RWPE1 (cell line): ENCODE measurements at places on chromosomes 6 and 20.

DNA sequence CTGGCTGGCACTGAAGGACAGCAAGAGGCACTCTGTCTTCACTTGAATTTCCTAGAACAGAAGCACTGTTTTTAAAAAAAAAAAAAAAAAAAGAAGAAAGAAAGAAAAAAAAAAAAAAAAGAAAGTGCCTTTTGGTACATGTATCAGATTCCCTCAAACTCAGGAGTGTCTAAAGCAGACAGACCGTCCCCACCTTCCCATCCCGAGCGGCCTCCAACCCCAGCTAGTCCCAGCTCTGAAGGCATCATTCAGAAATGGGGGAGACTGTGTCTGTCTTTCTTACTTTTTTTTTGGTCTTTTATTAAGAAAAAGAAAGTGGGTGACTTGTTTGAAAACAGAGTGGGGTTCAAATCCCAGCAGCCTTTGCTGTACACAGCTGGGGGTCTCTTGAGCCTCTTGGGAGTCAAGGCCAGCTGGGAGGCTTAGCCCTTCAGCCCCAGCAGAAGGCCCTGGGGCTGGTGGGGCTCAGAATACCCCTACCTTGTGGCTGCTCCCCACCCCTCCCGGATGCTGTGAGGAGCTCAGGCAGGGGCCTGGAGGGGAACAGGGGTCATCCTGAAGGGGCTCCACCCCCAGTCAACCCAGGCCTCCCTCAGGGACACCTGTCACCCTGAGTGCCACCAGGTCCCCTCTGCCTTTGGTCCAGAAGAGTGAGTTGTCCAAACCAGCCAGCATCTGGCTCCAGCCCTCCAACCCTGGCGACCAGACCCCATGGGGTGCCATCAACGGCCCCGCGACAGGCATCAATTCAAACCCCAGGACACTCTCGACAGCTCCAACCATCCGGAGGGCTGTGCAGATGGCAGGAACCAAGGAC is 128.3 kb downstream of the TAF4 start:
- no peak for DNase-seq

- DNase-seq, result no peak
Measured at GRCh38 chr6:36346486-36347273, 10.0 kb upstream of the BNIP5 start.

GRCh38 chr6:19848465-19849029 is 11.4 kb downstream of the ID4 start:
- DNase-seq, result no peak

DNA sequence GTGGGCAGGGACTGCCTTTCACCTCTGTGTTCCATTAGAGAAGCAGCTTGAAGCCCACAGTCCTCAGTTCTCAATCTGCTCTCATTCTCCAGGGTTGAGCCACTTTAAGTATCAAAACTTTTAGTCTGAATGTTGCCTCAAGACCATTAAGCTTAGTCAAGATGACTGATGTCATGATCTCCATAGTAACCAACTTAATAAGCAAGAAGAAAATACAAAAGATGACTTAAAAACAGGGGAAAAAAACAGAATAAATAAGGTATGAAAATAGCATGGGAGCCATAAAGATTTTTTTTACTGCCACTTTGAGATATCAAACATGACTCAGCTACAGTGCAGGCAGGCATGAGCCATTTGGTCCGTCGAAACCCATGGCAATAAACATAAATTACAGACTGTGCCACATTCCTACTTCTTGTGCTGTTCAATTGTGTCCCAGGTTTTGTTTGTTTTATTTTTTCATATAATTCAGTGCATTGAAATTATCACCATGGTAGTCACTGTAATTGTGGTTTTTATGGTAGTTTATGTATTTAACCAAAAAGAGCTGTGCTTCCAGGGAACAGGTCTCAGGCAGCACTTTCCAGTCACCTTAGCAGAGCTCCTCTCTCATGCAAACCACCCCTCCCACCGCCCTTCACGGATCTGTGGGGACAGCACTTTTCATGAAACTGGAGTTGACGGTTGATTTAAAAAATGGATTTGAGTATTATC is 156.5 kb upstream of the INSM1 start:
- DNase-seq, result no peak

DNA sequence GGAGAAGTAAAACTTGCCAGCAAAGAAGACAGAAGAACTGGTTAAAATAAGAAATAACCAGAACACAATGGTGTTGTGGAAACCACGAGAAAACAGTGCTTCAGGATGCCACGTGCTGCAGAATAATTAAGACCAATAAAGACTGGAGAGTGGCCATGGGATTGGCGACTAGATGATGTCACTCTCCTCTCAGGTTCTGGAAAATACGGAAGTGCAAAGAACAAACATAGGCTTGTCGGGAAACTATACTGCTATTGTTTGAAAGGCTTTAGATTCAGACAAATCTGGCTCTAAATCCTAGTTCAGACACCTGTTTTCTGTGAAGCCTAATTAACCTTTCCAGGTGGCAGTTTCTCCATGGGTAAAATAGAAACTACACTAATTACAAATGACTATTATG is 138.4 kb upstream of the STXBP5 start:
- no peak for DNase-seq

DNA sequence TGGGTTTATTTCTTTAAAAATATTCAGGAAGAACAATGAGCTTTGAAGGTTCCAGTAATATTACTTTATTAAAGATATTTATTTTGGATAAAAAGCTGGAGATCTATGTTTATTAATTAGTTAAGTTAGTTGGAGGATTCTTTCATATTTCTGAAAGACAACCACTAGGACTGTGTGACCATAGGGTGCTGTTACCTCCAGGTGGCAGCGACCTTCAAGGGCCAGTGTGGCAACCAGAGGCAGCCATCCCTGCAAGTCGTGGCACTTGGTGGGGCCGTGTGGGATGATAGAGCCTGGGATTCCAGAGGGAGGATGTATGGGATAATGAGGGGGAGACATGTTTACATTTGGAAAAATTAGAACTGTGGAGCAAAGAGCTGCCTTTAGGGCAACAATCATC is 95.5 kb upstream of the SCP2D1 start:
- DNase-seq, result no peak

GRCh38 chr6:151585741-151586140 is 91.9 kb downstream of the CCDC170 start:
- DNase-seq, result no peak

GRCh38 chr6:167645368-167645767 is 181.3 kb upstream of the AFDN start:
- no peak for DNase-seq

- DNase-seq, result no peak
Measured at GRCh38 chr20:35181731-35182130, 9.9 kb downstream of the PROCR start.

- DNase-seq, result no peak
Measured at GRCh38 chr20:722822-723644, 45.3 kb downstream of the SLC52A3 start.

- DNase-seq, result no peak
Measured at GRCh38 chr6:163249651-163250101, 164.8 kb upstream of the QKI start.

DNA sequence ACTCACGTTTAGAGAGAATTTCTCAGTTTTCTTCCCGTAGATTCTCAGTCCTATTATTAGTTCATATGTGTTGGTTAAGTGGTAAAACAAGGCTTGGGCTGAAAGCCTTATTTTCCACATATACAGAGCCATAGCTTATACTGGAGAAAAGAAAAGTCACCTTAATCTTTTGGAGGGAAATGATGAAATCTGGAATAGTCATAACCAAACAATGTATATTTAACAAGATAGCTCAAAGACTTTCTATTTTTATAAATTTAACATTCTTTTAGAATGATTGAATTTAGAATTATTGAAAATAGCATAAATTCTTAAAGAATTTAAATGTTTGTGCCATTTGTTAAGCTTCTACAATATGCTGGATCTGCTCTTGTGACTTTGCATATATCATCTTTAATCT is 85.8 kb downstream of the CDKAL1 start:
- DNase-seq, result no peak

GRCh38 chr6:118709859-118710350 is 58.5 kb upstream of the CEP85L start:
- peak; percentile 3 for DNase-seq

- DNase-seq, result peak; percentile 17
Measured at GRCh38 chr6:12608016-12608860, 108.3 kb upstream of the PHACTR1 start.

DNA sequence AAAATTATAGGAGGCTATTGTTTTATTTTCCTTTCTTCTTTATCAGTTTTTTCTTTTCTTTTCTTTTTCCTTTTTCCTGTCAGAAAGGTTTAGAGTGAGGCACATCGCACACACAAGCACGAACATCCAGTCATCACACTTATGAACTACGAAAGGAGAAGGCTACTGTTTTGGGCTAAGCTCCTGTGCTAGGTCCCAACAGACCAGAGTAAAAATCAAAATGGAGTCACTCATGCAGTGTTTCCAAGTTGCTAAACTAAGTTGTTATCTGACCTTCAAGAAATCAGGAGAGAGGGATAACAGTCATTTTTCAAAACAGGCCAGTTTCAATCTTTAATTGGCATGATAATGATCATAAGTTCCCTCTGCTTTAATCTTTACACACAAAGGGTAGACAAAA is 93.6 kb downstream of the CD24 start:
- no peak for DNase-seq

DNA sequence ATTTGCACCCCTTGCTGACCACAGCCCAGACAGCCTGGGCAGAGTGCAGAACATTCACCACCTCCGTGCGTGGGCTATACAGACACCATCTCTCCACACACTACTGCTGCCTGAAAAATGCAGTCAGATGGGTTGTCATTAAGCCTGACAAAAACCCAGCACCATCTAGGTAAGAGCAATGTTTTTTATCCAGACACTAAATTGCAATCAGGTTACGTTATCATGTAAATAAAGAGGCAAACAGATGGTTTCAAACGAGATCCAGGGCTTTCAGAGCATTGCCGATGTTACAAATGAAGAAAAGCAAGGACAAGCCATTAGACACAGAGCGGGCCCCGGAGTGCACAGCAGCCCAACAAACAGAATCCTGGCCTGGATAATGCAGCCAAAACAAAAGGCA is 269.6 kb downstream of the PKHD1 start:
- DNase-seq, result no peak

DNA sequence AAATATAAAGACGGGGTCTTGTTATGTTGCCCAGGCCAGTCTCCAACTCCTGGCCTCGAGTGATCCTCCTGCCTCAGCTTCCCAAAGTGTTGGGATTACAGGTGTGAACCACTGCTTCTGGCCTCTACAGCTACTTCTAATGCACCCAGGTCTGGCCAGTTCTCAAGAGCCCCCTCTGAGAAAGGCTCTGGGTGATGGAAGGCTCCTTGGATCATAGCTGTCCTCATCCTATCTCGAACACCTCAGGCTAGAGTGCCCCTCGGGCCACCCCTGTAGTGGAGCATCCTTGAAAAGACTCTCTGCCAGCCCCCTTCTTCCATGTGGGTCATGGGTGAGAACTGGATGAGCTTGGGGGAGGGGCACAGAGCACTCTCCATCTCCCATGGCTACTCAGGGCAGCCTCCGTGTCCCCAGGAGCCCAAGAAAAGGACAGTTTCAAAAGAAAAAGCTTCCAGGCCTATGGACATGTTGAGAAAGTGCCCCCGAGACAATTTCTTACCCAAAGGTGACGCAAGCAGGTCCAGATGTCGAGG is 714 bp upstream of the MYLK2 start:
- no peak for DNase-seq

GRCh38 chr6:24987446-24988115 is 51.8 kb upstream of the RIPOR2 start:
- no peak for DNase-seq

DNA sequence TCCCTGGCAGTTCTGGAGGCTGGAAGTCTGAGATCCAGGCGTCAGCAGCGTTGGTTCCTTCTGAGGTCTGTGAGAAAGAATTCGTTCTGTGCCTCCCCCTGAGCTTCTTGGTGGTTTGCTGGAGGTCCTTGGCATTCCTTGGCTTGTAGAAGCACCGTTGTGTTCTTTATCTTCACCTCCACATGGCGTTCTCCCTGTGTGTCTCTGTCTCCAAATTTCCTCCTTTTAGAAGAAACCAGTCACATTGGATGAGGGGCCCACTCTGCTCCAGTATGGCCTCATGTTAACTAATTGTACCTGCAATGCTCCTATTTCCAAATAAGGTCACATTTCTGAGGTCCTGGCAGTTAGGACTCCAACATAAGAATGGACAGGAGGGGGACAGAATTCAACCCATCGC is 73.0 kb upstream of the BACH2 start:
- no peak for DNase-seq

GRCh38 chr6:6651335-6651734 is 62.8 kb downstream of the LY86 start:
- DNase-seq, result no peak

- no peak for DNase-seq
Measured at GRCh38 chr6:43257367-43258145, 14.3 kb downstream of the TTBK1 start.

GRCh38 chr6:2756687-2757224 is 6.0 kb upstream of the MYLK4 start:
- DNase-seq, result no peak

DNA sequence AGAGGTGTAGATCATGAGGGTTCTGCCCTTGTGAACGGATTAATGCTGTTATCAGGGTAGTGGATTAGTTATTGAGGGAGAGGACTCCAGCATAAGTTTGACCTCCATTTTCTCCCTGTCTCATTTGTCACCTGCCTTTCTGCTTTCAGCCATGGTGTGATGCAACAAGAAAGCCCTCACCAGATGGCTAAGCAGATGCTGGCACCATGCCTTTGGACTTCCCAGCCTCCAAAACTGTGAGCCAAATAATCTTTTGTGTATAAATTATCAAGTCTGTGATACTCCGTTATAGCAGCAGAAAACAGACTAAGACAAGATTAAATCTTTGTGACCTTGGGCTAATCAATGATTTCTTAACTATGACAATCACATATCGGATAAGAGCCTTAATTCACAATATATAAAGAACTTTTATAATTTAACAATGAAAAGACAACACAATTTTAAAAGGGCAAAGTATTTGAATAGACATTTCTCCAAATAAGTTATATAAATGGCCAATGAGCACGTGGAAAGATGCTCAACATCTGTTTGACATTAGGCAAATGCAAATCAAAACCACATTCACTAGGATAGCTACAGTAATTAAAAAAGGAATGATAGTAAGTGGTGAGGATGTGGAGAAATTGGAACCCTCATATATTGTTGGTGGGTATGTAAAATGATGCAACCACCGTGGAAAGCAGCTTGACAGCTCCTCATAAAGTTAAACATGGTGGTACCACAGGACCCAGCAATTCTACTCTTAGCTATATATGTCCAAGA is 45.3 kb upstream of the IFNGR1 start:
- DNase-seq, result no peak

- DNase-seq, result no peak
Measured at GRCh38 chr6:151722342-151722741, 85.1 kb upstream of the ESR1 start.

- DNase-seq, result peak; percentile 83
Measured at GRCh38 chr20:14845199-14846160, 508.1 kb upstream of the FLRT3 start.

DNA sequence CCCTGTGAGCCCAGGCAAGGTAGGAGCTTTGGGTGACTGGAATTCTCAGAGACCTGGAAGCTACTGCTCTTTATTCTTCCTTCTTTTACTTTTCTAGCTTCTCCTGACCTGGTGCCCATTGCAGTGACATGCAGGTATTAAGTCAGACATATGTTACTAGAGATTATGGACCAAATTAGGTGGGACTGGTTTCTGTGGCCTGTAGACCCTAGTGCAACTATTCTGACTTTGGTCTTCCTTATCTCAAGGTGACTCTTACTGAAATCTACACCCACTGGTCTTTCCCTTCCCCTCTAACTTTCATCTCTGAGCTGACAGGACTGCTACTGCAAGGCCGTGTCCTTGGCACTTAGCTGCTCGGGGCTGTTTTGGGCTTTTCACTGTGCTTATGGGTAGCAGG is 24.4 kb upstream of the TMEM217 start:
- no peak for DNase-seq

GRCh38 chr6:105892577-105893262 is 193.4 kb upstream of the PRDM1 start:
- no peak for DNase-seq
